ENCODE measurements at places on chromosomes 3 and 15.

DNA sequence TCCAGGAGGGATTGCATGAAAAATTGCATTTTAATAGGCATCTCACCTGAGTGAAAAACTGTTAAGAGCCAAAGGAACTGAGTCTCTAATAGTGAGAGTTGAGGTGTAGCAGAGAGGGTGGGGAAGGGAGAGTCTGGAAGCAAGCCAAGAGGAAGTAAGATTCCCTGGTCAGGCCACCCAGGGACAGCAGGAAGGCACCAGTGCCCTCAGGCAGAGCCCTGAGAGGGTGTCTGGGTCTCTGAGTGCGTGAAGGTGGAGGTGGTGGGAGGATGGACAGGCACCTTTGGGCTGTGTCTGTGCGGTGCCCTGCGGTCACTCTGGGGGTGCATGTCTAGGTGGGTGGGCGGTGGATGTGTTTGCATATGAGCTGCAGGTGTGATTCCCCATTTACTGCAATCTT, 300.4 kb upstream of the ROPN1 start:
- DNase-seq = no peak

- no peak for DNase-seq
Observed at GRCh38 chr15:75694241-75695182, 18.1 kb downstream of the CSPG4 start.

DNA sequence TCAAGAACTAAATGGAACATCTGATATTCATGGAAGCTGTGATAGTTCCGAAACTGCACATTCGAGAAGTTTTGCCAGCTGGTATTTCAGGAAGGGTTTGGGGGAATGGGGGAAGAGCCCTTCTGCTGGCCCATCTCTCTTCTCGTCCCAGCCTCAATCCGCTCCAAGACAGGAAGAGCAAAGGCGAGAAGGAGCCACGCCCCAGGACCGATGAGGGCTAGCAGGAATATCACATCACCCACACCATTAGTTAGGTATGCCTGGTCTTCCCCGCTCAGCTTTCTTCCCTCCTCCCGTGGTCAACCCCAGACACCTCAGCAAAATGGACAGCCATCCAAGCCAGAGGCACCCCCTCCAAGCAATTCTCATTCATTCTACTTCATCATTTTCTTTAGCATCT, 14.9 kb upstream of the PCSK6 start:
- DNase-seq = no peak

DNA sequence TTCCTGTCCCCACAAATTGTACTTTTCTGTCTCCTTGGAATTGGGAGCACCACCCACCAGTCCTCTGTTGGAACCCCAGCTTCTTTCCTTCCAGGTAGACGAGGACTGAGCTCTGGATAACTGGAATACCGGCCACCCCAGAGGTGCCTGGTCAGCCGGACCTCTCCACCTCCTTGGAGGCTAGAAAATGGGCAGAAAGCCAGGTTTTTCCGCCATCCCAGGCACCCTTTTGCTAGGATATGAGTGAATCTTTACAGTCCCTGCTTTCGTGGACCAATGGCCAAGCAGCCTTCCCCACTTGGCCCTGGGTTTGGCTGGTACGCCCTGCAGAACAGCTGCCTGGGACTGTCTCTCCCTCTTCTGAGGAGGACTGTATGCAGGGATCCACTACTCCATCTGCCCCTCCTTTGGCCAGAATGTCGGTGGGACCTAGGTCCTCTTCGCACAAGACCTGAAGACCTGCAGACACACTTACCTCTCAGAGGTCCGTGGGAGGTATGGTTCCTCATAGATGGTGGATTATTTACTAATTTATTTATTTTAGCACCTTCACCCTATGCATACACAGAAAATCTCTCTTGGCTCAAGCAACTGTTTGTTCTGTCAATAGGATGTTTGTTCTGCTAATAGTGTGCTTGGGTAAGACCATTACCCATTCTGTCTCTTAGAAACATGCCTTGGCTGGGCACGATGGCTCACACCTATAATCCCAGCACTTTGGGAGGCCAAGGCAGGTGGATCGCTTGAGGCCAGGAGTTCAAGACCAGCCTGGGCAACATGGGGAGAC, 8.6 kb upstream of the CHAC1 start:
- no peak for DNase-seq

DNA sequence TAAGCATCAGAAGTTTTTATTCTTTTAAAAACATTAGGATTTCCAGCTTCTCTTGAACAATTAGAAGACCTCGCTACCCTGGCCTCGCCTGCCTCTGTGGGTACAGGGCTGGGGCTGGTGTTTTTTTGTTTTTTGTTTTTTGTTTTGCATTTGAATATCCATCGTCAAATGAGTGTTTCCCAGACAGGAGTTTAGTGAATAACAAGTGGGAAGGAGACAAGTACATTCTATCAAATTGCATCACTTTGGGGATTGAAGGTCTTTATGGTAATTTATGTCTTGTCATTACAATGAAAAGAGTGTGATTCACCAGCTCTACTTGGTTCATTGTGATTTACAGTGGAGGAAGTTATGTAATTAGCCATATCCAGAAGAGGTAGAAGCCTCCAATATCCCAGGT, 161.1 kb upstream of the UBE2E1 start:
- DNase-seq = no peak

DNA sequence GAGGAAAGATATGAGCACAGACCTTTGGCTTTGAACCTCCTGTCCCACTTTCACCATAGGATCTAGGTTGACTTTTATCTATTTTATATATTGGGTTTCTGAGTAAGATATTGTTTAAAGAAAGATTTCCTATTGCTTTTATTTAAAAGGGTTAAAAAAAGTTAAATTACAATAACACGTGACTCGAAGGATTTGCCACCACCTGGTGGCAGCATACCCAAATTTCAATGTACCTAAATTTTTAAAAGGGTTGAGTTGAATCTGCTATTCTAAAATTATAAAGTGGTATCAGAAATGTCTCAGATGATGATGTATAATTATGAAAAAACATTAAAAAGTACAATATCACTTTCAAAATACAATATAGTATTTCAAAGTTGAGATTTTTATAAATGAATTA, 368.4 kb downstream of the MECOM start:
- no peak for DNase-seq

GRCh38 chr3:60095930-60096329, 1046.1 kb upstream of the CFAP20DC start:
- no peak for DNase-seq

- peak; percentile 44 for DNase-seq
Observed at GRCh38 chr3:178320456-178321351, 215.5 kb upstream of the KCNMB2 start.

DNA sequence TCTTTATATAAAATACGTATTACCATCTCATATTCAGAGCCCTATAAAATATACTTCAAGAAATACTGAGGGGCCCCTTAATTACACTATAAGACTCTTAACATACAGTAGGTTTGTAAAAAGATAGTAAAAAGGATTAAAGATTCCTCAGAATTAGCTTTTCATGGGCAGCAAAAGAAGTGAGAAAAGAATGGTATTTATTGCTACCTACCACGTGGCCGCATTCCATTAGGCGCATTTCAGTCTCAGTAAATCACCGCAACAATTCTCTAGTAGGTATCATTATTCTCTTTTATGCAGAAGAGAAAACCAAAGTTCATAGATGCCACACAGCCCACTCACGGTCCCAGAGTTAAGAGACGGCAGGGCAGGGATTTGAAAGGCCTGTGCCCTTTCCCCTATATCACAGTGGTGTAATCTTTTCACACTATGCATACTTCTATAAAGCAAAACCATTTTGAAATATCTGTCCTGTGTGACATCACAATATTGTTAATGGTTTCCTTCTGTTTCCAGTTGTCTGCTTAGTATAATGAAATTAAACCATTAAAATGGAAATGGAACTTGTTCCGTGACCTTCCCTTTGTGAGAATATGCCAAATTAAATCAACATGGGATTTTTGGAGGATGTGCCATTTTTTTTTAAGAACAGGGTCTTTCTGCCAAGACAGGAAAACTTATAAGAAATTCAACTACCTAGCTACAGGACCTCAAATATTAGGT, 1072.2 kb downstream of the FHIT start:
- DNase-seq = no peak

GRCh38 chr15:73704869-73705645, 20.9 kb downstream of the CD276 start:
- DNase-seq = no peak

All from NCI-H2107 (cell line).